ENCODE measurements at places on chromosomes 7 and 10.

DNA sequence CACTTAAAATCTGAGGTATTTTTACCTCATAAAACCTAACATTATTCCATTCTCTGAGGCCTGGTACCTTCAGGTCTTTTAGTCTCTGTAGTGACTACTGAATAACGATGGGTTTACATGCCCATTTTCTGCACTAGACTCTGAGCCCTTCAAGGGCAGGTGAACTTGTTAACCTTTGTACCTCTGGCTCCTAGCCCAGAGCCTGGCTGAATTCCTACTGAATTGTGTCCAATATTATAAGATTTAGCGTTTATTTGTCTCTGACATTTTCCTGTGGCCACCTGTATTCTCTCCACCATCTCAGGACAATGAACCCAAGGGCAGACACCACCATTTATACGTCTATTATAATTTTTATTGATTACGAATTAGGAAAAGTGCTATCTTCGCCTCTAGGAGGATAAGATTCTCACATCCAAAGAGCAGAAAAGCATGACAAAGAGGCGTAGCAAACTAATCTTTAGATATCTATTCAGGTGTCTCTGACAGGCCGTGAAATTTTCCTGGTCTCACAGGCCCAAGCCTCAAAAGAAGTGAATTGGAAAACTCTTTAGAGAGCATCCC is 27.9 kb upstream of the HNRNPH3 start:
- no peak for DNase-seq

GRCh38 chr10:16915300-16915699 is 98.1 kb upstream of the RSU1 start:
- no peak for DNase-seq

DNA sequence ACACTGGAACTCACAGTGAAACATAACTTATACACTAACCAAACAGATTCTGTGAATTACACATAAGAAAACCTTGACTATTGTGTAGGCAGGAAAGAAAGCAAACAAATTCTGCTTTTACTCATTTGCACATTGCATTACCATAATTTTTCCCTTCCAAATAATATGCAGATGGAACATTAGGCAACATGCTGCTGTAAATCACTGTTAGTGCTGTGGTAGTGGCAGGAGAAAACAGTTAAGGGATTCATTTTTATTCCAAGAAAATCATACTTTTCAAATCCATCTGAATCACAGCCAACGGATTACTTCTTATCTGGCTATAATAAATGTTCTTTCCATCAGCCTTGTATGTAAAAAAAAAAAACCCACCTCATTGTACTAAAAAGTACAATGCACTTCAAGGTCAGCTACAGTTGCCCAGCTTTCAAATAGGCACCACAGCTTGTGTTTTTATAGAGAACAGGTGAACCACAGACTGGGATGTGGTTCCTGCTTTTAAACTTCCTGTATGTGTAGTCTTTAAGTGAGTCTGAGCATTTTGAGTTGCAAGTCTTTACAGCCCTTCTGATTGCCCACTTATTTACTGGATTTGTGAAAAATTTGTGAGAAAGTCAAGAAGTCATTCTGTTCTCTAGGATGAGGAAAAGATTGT is 590.0 kb upstream of the SEMA3D start:
- DNase-seq = no peak

DNA sequence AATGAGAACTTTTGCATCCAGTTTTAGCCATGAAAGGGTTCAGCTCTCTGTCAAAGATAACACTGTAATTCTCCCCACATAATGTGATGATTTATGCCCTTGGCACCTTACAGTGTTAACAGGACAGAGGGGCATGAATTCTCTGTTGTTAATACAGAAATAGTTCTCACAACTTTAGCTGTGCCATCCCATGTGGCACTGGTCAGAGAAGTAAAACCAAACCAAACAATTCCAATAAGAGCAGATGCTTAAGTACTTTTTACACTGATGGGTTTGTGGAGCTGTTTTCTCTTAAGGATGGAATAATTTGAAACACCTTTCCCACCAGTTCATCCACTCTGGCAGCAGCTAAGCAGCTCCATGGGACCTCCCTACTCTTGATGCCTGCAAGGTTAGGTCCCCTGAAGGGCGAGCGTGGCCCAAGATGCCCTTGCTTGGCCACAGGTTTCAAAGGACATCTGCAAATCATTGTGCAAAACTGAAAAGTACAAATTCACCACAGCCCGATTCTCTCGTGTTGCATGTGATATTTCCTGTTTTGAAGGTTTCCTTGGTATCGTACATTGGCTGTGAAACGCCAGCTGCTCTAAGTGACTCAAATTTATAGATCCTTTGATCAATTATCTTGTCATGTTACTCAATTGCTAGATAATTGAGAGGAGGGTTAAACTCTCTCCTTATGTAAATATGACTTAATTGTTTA is 82.5 kb upstream of the CREB5 start:
- DNase-seq = no peak

DNA sequence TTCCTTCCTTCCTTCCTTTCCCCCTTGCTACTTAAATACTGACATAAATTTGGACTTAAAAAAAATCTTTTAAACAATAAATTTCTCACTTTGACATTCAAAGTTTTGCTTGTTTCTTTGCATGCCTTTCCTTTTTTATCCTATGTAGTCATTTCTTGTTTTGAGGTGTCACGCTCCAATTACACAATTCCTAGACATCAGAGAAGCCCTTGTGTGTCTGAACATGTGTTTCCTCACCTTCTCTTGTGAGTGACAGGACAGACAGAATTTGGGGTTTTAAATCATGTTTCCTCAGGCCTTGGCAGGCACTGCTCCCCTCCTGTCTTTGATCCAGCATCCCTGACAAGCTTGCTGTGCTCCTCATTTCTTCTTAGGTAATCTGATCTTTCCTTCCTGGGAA is 91.3 kb downstream of the CYTH3 start:
- no peak for DNase-seq

GRCh38 chr7:124723012-124723411 is 42.6 kb downstream of the GPR37 start:
- no peak for DNase-seq
